ENCODE measurements at places on chromosomes 2 and 18.

DNA sequence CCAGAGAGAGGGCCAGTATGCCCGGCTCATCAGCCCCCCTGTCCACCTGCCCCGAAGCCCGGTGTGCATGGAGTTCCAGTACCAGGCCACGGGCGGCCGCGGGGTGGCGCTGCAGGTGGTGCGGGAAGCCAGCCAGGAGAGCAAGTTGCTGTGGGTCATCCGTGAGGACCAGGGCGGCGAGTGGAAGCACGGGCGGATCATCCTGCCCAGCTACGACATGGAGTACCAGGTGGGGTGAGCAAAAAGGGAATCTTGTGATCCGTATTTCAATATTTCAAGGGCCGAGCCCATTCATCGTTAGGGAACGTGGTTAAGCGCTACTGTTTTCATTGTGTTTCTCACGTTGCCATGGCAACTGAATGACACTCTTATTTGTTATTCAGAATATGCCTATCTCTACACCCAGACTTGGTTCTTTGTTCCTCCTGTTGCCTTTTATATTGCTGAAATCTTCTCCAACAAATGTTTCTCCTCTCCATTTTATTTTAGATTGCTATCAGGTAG, 81.5 kb downstream of the NRP2 start:
- peak; percentile 91 for DNase-seq

- no peak for DNase-seq
Observed at GRCh38 chr2:187689372-187689771, 135.1 kb upstream of the TFPI start.

- no peak for DNase-seq
Observed at GRCh38 chr2:200319548-200320337, 13.2 kb downstream of the SPATS2L start.

GRCh38 chr2:151197184-151198108, 64.2 kb downstream of the RBM43 start:
- DNase-seq, result no peak

GRCh38 chr18:70683263-70683662, 394.4 kb downstream of the SOCS6 start:
- DNase-seq, result no peak

DNA sequence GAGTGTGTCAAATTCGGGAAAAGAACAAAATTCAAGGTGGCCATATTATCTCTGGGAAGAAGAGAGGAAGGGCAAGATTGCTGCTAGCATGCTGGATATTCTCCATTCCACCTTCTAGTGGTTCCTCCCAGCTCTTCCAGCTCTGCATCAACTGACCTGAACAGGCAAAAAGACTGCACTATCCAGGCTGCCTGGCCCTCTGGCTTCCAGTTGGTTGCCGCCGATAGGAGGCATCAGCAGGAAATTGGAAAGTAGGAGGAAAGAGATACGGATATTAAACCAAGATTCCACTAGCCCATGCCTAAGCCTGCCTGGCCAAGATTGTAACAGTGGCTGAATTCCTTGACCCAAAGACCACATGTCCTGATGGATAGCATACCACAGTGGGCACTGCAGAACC, 1.7 kb upstream of the RTTN start:
- no peak for DNase-seq

GRCh38 chr2:71690876-71691475, 237.6 kb downstream of the DYSF start:
- no peak for DNase-seq

DNA sequence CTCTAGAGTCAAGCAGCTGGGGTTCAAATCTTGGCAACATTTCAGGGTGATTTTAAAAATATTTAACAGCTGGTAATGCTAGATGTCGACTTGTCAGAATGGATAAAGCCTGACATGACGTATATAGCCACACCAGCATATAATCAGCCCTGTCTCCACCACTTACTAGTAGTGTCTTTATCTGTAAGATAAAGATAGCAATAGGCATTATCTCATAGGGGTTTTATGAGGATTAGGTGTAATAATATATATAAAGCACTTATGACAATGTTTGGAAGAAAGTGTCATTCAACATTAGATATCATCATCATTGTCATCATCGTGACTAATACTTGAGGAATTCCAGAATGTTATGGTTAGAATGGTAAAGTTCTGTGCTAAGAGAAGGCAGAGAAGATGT, 369.0 kb upstream of the CWC22 start:
- DNase-seq, result no peak

- peak; percentile 96 for DNase-seq
Observed at GRCh38 chr2:37324536-37324785, 172 bp downstream of the PRKD3 start.
